ENCODE measurements at places on chromosomes 16 and 17. TPM values are rescaled to one million over a fixed set of nuclear protein-coding genes. Genes with fewer than 3 reads are reported as not detected.

TMEM114 gene
- total RNA-seq = not detected

DNA sequence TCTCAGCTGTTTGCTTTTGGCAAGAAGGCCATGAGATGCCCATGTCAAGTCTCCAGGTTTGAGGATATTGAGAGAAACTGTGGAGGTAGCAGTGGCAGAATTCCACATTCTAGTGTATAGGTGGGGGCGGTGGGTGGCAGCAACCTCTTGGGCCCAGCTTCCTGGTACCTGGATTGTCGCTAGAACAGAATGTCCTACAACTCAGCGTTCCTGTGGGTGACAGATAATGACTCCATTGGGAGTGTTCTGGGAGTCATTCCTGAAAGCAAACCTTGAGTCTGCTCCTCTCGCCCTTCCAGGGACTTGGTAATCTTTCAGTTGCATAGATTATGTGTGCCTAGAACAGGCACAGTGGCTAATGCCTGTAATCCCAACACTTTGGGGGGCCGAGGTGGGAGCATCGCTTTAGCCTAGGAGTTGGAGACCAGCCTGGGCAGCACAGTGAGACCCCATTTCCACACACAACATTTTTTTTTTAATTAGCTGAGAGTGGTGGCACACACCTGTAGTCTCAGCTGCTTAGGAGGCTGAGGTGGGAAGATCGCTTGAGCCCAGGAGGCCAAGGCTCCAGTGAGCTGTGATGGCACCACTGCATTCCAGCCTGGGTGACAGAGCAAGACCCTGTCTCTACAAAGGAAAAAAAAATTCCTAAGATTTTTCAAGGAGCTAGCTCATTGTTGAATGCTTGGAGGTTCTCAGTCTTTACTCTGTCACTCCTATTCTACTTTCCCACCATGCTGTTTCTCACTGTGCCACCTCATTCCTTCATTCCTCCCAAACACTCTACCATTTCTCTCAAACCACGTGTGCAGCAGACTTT lies 37.9 kb upstream of the METTL16 start:
- no peak for DNase-seq

DNA sequence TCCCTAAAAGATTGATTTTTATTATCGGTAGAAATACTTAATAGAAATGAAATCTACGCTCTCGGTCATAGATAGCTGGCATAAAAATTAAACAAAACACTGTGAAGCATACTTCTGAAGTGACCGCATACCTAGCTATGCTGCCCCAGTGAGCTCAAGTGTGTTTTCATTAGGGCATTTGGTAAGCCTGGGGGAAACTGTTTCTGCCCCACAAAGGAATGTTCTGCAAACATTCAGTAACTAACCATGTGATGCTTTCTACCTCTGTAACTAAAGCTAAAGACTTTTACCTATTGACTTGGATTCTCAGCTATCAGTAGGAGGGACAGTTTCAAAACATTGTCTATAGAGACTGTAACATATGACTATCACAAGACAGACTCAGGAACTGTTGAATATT lies 93.5 kb upstream of the HSBP1 start:
- DNase-seq = no peak

SGCA gene
- total RNA-seq = not detected

SMURF2 gene
- total RNA-seq = 64.0 TPM

- no peak for DNase-seq
These were observed 53.3 kb downstream of the CES1 start for GRCh38 chr16:55779402-55780094.

DNA sequence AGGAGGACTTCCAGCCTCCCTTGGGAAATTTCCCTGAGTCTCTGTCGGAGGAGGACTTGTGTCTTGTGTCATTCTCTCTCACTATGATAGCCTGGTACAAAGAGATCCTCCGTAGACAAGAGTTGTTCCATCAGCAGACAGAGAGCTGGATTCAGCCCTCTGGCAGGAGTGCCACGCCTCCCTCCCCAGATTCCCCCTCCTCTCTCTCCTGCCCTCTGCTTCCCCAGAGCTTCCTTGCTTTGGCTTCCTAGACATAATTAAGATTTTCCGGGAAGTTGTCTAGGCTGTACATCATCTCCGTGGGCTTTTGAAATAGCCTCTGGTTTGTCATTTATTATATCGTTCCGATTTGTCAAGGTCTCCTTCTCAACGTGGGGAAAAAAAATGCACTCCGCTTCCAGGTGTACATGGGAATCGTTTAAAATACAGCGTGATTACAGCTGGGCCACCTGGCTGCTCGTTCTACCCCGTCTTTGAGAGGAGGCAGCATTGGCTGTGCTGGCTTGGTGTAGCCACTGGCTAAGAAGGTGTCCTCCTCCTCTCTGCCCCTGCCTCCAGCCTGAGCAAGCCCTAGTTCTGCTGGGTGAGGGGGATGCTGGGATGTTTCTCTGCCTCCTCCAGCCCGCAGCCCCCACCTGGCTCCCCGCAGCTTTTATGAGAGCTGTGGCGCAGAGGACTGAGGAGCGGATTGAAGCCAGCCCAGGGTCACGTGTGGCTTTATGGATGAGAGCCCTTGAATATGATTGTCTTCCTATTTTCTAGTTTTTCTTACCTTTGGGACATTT lies 282.5 kb downstream of the SNX29 start:
- peak; percentile 38 for DNase-seq

DNA sequence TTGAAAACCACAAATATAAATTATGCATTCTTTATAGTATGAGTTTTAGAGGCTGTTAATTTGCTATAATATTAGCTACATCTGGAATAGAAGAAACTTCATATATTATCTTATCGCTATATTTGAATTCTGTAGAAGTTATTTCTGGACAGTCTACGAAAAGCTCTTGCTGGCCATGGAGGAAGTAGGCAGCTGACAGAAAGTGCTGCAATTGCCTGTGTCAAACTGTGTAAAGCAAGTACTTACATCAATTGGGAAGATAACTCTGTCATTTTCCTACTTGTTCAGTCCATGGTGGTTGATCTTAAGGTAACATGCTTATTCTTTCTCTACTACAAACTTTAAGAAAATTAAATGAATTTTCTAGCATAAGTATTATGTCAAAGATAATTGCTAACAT lies 96.8 kb downstream of the OMG start:
- no peak for DNase-seq

DNA sequence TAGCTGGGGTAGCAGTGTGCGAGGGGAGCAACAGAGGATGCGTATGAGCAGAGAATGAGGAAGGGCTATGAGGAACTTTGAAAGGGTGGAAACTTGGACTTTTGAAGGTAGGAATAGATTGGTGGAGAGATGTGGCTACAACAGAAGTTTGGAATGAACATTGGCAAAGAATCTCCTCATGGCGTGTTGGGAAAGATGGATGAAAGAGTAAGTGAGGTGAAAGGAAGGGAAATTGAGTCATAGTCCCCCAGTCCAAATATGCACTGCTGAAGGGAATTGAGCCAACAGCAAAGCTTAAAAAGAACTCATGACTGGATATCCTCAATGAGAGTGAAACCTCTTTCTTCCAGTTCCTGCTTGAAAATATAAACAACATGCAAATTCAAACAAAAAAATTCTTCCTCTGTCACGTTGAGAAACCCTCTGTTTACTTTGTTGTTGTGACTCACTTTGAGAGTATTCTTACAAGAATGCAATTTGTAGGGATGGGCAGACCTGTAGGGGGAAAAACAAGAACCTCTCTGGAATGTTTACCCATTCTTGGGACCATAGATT lies 313.2 kb upstream of the KCNJ16 start:
- no peak for DNase-seq

- no peak for DNase-seq
These were observed 66.8 kb downstream of the XYLT1 start for GRCh38 chr16:17403859-17404545.

WSCD1 gene
- 22.0 TPM for total RNA-seq

GRCh38 chr17:82297280-82297713 lies 20.1 kb downstream of the CD7 start:
- DNase-seq = peak; percentile 65

TEKT1 gene
- total RNA-seq = 0.41 TPM

DUXB gene
- total RNA-seq = not detected

KCNJ12 gene
- 0.82 TPM for total RNA-seq

CAVIN1 gene
- total RNA-seq = 8.2 TPM

DNA sequence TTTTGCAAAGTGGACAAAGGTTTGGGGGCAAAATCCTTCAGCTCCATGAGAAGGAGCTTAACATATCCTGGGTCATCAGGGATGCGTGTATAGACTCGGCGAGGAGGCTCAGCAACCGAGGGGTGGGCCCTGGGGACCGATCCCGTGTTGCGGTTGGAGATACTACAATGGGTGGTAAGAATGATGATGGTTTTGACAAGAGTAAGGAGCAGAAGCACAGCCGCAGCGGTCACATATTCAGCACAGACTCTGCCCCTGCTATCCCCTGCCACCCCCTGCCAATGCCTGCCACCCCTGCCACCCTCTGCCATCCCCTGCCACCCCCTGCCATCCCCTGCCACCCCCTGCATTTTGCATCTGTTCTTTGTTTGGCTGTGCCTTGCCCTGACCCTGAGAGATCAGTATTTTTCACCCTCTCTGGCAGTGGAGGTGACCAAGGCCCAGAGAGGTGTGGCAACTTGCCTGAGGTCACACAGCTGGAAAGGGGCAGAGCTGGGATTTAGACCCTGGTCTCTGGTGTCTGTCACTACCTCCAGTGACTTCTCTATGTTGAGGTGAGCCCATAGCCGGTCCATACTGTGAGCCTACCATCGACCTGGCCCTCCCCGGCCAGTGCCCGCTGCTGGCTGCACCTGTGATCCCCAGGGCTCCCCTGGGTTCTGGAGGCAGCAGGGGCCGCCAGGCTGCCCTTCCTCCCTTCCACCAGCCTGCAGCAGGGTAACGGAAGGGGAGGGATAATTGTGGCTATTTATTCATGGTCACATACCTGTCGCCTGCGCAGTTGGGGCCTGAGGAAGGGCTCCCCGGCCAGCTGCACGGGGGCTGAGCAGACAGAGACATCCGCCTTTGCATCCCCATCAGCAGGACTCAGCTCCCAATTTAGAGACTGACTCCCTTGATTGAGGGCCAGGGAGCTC lies 74.9 kb upstream of the CBX4 start:
- DNase-seq = no peak

- DNase-seq = no peak
These were observed 12.9 kb downstream of the CHTF8 start for GRCh38 chr16:69119536-69119935.

- DNase-seq = no peak
These were observed 44.7 kb upstream of the MEAK7 start for GRCh38 chr16:84548971-84549844.

DNA sequence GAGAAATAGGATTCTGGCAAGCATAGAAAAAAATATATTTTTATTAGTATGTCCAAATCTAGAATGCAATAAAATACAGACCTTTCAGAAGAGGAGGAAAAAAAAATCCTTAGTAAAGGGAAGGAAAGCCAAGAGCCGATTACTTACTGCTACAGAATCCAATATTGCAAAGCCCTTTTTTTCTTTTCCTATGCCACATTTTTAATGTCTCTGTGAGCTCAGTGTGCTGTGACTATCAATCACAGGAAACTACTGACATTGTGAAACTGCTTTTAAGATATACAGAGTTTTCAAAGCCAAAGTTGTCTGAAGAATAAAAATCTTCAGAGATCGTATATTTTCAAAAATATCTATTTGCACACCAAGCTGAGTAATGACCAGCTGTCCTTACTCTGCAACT lies 120.4 kb downstream of the CHD9NB start:
- no peak for DNase-seq

DNA sequence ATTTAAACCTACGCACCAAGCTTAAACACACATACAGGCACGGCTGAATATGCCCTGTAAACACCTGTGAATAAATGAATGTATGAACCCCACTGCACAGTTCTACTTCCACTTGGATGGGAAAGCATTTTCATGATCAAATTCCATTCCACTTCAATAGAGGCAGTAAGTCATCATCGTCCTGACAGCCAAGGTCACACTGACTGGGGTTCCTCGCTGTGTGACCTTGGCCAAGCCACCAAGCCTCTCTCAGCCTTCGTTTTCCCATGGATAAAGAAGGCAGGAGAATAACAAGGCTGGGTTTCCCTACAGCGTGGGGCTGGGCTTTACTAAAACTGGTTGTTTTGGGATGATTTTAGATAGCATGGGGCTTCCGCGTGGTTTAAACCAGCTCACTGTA lies 82.8 kb downstream of the TBC1D16 start:
- no peak for DNase-seq

CTRB2 gene
- total RNA-seq = not detected

OSBPL7 gene
- total RNA-seq = 7.3 TPM

DNA sequence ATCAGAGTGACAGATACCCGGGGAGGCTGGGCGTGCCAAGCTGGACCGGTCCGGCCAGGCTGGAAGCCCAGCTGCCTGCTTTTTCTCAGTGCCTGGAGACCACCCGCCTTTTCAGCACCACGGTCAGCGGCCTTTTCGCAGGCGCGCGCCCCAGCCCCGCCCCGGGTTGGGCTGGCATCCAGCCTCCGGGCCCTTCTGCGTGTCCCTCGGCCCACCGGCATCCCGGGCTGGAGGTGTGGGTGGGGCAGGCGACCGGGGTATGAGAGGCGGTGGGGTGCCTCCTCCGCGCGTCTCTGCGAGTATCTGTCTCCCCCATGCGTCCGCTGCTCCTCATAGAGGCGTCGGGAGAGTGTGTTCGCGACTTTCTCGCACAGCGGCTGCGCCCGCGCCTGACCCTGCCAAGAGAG lies 102.5 kb downstream of the MRM1 start:
- DNase-seq = peak; percentile 61

- DNase-seq = no peak
These were observed 3.2 kb downstream of the HELZ start for GRCh38 chr17:67241719-67242341.

DNA sequence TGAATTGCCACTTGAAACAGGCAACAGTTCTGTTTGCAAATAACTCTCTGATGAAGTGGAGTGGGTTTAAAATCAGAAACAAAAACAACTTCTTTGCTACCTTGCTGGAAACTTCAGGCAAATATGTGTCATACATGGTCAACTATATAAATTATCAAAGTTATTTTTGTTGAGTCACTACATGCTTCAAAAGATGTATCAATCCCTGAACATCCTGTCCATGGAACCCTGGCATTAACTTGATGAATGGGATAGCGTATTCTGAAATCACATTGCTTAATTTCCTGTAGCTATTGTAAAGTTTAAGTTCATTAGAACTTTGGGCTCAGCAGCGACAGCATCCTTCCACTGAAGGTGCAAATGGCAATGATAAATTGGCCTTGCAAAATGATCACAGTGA lies 213.6 kb upstream of the MAF start:
- DNase-seq = no peak

GRCh38 chr17:29390851-29391631 lies 878 bp downstream of the TAOK1 start:
- no peak for DNase-seq

FOXL1 gene
- 0.82 TPM for total RNA-seq

GRCh38 chr16:81905277-81905676 lies 106.0 kb downstream of the SDR42E1 start:
- DNase-seq = no peak

GNG13 gene
- not detected for total RNA-seq

- no peak for DNase-seq
These were observed 279.0 kb downstream of the SOX9 start for GRCh38 chr17:72399608-72400487.

LDHD gene
- total RNA-seq = 2.0 TPM

Measured in frontal cortex (tissue), 4 donors.